ENCODE measurements at places on chromosomes 7 and 10. TPM values are rescaled to one million over a fixed set of nuclear protein-coding genes. Genes with fewer than 3 reads are reported as not detected.
A peak's percentile ranks its signal among the peaks of the same experiment; 100 is the strongest.

The STEAP2 gene
- total RNA-seq: not detected

The FAM171A1 gene
- 7.0 TPM for total RNA-seq

The CRHR2 gene
- total RNA-seq: not detected

The NEURL1 gene
- 3.2 TPM for total RNA-seq

The ARHGAP22 gene
- not detected for total RNA-seq

The CCDC186 gene
- total RNA-seq: 8.3 TPM

The PNLIPRP3 gene
- total RNA-seq: not detected

The SFMBT2 gene
- total RNA-seq: 23.1 TPM

The CYP3A4 gene
- total RNA-seq: not detected

The NUP205 gene
- total RNA-seq: 145 TPM

The GFRA1 gene
- not detected for total RNA-seq

The GPC2 gene
- total RNA-seq: 3.9 TPM

The EBLN1 gene
- not detected for total RNA-seq

The MYL7 gene
- total RNA-seq: not detected

The PAX2 gene
- not detected for total RNA-seq

The ABCB1 gene
- 15.3 TPM for total RNA-seq

The HK1 gene
- total RNA-seq: 244 TPM

The AASS gene
- total RNA-seq: 1.8 TPM

- DNase-seq: no peak
Measured at GRCh38 chr10:80165173-80165572, 32.6 kb downstream of the PLAC9 start.

GRCh38 chr7:52944921-52945320 is 90.5 kb upstream of the POM121L12 start:
- DNase-seq: no peak

- DNase-seq: no peak
Measured at GRCh38 chr10:80444124-80444523, 10.0 kb upstream of the TSPAN14 start.

- DNase-seq: peak; percentile 55
Measured at GRCh38 chr7:50166997-50167965, 74.2 kb upstream of the ZPBP start.

DNA sequence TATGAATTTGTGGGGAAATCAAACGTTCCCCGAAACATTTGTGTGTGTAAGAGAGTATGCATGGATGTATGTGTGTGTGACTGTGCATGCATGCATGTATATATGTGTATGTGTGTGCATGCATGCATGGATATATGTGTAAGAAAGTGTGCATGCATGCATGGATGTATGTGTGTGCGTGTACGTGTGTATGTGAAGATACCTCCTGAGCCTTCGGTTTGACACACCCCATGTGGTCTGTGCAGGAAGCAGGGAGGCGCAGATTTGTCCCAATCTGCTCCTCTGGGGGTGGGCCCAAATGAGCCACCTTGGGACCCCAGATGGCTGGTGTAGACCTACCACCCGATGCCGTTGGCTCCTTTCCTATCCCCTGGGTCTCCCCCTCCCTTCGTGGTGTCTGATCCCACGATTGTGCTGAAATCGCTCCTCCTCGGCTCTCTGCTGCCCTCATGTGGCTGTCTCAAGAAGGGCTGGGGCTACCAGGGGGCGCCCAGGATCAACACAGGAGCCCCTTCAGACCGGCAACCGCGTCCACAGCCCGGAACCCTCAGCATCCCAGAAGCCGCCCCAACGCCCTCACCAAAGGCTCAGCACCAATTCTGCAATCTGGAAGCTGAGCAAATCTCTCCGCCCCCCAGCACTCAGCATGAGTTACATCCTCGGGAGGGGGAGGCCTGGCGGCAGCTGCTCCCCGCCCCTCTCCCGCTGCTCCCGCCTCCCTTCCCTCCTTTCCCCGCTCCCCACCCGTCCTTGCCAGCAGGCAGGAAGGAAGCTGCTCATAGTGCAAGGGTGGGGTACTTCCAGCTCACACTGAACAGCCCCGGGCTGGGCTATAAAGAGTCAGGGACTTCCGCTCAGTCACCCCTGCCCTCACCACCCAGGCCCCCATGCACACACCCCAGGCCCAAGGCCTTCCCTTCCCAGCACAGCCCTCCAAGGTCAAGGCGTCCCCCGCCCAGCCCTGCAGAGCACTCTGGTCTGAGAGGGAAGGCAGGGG is 2.3 kb upstream of the NOS3 start:
- DNase-seq: peak; percentile 65

- no peak for DNase-seq
Measured at GRCh38 chr10:124047427-124048152, 45.8 kb downstream of the CHST15 start.

DNA sequence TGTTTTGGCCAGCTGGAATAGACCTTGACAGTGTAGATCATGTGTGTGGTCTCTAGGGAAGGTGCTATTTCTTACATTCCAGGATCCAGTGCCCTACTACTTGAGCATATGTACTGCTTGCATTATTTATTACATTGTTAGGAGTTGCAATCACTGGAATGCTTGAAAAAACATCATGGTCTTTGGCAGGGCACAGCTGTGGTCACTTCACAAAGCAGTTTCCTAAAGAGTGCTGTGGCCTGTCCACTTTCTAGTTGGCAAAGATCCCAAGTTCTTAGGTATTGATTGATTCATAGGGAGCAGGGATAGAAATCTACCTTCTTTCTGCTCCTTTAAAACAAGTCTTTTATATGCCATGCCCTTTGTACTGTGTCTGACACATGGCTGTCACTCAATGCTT is 4.6 kb downstream of the C7orf25 start:
- DNase-seq: no peak

DNA sequence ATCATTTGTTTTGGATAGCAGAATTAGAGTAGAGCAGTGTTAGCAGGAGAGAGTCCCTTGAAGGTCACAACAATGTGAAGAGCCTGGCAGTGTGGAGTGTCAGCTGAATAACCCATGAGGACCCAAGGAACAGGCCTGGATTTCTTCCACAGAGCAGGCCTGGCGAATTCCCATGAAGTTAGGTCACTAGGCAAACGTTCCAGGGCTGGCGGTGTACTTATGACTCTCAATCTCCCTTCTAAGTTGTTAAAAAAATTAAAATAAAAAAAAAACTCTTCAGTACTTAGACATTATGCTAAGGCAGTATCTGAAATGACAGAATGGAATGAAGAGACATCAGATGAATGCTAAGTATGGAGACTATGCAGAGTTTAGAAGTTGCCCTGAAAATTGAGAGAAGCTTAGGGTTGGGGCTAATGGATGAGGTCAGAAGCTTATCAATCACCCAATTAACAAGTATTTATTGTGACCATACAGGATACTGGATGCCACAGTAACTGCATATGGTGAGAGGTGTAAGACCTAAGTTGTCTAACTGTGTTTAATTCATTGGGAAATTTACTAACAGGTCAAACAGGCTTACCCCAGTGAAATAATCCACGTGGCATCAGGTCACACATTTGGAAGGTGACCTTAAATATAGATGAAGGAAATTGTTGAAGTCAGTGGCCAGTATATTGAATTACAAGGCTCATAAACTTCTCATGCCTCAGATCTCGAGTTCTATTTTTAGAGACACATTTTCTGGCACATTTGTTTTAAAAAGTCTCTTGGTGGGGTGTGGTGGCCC is 126.2 kb upstream of the NRP1 start:
- DNase-seq: no peak

DNA sequence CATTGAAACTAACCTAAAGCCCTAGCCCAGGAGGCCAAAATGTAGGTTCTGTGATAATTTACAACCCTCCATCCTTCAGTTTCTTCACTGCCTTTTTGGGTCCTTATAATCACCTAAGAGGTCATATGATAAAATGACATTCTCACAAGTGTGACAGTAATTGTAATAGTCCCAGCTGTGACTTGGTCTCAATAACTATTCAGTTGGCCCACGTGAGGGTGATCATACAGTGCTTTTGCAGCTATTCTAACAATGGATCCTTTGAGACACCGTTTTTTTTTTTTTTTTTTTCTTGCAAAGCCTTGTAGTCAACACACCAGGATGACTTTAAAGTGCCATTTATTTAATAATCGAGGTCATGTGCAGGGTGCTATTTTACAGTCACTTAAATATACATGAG is 760.0 kb downstream of the PHTF2 start:
- no peak for DNase-seq

DNA sequence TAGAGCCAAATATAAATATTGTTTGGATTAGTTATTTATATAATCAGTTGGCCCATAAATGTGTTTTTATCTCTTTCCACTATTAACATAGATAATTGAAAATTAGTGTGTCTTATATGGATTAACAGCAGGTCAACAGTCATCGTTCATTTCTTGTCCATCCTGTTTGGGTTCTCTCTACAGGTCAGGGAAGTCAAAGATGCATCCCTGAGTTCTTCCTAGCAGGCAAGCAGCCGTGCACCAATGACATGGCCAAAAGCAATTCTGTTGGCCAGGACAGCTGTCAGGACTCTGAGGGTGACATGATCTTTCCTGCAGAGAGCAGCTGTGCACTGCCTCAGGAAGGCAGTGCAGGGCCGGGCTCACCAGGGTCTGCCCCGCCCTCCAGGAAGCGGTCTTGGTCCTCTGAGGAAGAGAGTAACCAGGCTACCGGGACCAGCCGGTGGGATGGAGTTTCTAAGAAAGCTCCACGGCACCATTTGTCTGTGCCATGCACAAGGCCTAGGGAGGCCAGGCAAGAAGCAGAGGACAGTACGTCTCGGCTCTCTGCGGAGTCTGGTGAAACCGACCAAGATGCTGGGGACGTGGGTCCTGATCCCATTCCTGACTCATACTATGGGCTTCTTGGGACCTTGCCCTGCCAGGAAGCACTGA is 15.9 kb downstream of the FBH1 start:
- DNase-seq: no peak

- DNase-seq: no peak
Measured at GRCh38 chr7:46034056-46034768, 113.1 kb upstream of the IGFBP3 start.

DNA sequence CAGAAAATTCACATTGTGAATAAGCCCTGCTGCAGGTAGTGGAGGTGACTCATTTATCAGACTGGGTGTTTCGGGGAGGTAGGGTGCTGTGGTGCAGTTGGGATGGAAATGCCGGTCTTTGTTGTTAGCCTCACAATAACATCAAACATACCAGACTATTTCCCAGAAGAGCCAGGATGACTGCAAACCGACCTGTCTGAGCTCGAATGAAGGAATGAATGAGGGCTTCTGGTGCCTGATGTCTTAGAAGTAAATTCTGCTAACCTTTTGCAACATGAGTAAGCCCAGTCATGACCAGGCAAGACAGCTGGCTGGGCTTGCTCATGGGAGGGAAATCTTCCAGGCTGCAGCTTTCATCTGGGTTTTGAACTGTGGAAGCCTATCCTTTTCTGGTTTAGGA is 2.4 kb upstream of the VDAC2 start:
- no peak for DNase-seq

DNA sequence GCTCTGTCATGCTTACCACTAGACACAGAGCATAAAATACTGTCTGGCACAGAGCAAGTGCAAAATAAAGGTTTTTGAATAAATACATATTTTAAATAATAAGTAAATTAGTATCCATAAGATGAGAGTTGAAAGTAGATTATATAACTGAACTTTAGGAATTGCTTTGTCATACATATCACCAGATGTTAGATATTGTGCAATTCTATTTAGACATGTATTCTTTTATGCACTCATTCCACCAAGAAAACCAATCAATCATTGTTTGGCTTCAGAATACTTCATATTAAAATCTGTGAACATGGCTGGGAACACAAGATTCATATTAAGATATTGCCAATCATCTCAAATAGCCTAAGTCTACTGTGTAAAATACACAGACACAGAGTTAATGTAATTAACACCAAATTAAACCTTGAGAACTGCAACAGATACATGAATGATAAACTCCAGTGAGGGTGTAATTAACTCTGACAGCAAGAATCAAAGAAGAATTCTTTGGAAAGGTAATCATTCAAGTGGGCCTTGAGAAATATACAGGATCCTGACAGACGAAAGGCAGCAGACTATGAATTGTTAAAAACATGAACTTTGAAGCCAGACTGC is 201.0 kb upstream of the PTN start:
- DNase-seq: no peak

GRCh38 chr10:3045471-3046209 is 21.7 kb upstream of the PFKP start:
- no peak for DNase-seq

- no peak for DNase-seq
Measured at GRCh38 chr10:67609996-67610793, 85.8 kb downstream of the CTNNA3 start.

- no peak for DNase-seq
Measured at GRCh38 chr10:94626476-94626875, 57.1 kb upstream of the CYP2C18 start.

DNA sequence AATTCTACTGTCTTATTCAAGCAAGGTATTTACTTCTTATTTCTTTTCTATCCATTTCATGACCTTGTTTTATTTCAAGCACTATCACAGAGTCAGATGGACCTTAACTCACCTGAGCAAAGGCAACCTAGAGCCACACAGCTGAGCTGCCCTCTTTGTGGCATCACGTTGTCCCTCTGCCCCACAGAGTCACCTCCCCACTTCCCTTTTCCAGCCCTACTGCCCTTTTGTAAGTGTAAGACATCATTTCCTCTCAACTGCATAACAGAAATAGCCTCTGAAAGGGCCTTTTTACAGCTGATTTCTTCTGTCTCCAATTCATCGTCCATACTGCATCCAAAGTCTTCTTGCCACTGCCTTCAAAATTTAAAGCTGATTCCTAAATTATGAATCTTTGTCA is 946.0 kb downstream of the NRG3 start:
- no peak for DNase-seq

- DNase-seq: no peak
Measured at GRCh38 chr7:21912305-21912704, 33.4 kb downstream of the CDCA7L start.

GRCh38 chr10:96263176-96263575 is 8.2 kb downstream of the BLNK start:
- DNase-seq: no peak

DNA sequence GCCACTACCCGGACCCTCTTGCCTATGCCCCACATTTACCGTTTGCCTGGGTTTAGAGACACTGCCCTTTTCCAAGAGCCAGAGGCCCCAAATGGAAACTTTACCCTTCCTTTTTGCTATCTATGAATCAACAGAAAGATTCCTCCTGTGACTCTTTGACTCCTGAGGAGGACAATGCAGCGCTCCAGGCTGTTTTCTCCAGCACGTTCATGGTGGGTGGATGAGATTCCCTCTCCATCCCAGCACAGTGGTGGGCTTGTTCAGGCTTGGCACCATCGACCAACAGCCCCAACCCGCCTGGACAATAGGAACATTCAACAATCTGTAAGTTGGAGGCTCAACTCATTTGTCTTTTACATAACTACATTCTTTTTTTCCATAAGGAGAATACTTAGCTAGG is 55.9 kb downstream of the DLD start:
- DNase-seq: no peak

GRCh38 chr10:95403700-95404461 is 113.1 kb upstream of the PDLIM1 start:
- DNase-seq: no peak

DNA sequence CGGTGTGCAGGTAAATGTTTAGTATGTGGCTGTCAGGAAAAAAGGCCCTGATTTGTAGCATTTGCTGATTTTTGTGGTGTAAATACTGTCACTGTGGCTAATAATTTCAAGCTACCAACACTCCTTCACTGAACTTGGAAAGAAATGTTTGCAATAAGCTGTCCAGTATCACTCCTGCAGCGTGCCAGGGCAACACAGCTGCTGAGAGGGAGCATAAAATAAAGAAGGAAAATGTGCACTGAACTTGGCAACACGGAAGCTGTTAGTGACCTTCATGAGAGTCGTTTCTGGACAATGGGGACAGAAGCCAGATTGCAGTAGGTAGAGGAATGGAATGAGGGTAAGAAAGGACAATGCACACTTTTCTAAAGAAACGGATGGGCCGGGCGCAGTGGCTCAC is 37.9 kb upstream of the FHIP2A start:
- no peak for DNase-seq

GRCh38 chr7:70566671-70567070 is 565.3 kb upstream of the GALNT17 start:
- no peak for DNase-seq
